Fibroblast of lung (primary cell): ENCODE measurements at places on chromosomes 4 and X. TPM values are rescaled to one million over a fixed set of nuclear protein-coding genes. Genes with fewer than 3 reads are reported as not detected.

GAGE12E gene
- polyA plus RNA-seq = not detected in 2 replicates

GPAT3 gene
- polyA plus RNA-seq = 2.6 and 11.2 TPM in 2 replicates

PABPC5 gene
- 1.4 and 2.3 TPM in 2 replicates for polyA plus RNA-seq

GRCh38 chr4:14155803-14156202 is 528.3 kb upstream of the BOD1L1 start:
- no peaks in the 10 kb centered on the region for H3K27me3 ChIP-seq
- no peak for DNase-seq
- no peak overlapping the region for H3K27ac ChIP-seq
- H3K36me3 ChIP-seq = no peaks in the 10 kb centered on the region

KIT gene
- 7.0 and 19.9 TPM in 2 replicates for polyA plus RNA-seq

- H3K4me3 ChIP-seq = no peak overlapping the region
- H3K27me3 ChIP-seq = no peaks in the 10 kb centered on the region
- H3K36me3 ChIP-seq = no peaks in the 10 kb centered on the region
Observed at GRCh38 chr4:137664416-137664815, 132.1 kb upstream of the PCDH18 start.

- DNase-seq = peak; percentile 25
- H3K4me3 ChIP-seq = no peak overlapping the region
- no peaks in the 10 kb centered on the region for H3K36me3 ChIP-seq
Observed at GRCh38 chr4:117814277-117815246, 219.7 kb upstream of the NDST3 start.

DNA sequence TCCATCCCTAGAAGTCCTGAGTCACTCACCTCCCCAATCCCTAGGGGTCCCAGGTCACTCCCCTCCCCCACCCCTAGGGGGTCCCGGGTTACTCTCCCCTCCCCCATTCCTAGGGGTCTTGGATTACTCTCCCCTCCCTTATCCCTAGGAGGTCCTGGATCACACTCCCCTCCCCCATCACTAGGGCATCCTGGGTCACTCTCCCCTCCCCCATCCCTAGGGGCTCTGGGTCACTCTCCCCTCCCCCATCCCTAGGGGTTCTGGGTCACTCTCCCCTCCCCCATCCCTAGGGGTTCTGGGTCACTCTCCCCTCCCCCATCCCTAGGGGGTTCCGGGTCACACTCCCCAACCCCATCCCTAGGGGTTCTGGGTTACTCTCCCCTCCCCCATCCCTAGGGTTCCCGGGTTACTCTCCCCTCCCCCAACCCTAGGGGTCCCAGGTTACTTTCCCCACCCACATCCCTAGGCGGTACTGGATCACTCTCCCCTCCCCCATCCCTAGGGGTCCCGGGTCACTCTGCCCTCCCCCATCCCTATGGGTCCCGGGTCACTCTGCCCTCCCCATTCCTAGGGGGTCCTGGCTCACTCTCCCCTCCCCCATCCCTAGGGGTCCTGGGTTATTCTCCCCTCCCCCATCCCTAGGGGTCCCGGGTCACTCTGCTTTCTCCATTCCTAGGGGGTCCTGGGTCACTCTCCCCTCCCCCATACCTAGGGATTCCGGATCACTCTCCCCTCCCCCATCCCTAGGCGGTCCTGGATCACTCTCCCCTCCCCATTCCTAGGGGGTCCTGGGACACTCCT is 2.1 kb downstream of the ASMTL start:
- H3K27me3 ChIP-seq = no peaks in the 10 kb centered on the region
- no peaks in the 10 kb centered on the region for H3K4me1 ChIP-seq
- no peak for DNase-seq

GRCh38 chr4:4870576-4871241 is 11.2 kb downstream of the MSX1 start:
- H3K4me1 ChIP-seq = no peaks in the 10 kb centered on the region
- DNase-seq = no peak
- peaks cover 80% of the 10 kb centered on the region for H3K27me3 ChIP-seq
- H3K36me3 ChIP-seq = no peaks in the 10 kb centered on the region
- no peak overlapping the region for H3K4me3 ChIP-seq
- no peak overlapping the region for H3K27ac ChIP-seq

DNA sequence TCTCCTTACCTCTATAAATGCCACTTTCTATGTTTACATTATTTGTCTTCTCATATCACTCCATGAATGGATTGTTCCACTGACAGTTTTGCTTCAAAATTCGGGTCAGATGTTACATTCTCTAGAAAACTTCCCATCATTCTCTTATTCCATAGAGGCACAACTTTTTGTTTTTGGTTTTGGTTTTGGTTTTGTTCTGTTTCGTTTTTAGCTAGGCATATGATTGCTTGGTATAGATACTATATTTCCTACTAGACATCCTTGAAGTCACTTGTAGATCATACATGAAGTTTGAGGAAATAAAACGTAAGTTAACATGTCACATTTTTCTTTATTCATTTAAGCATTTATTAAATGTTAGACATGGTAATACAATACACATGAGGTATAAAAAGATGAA is 961.0 kb downstream of the PCDH18 start:
- no peaks in the 10 kb centered on the region for H3K36me3 ChIP-seq
- H3K27me3 ChIP-seq = no peaks in the 10 kb centered on the region
- DNase-seq = no peak
- no peak overlapping the region for H3K27ac ChIP-seq
- H3K4me3 ChIP-seq = no peak overlapping the region

P2RY4 gene
- polyA plus RNA-seq = 0.05 TPM in 1 of 2 replicates, not detected in the other

SEC31A gene
- 421 and 472 TPM in 2 replicates for polyA plus RNA-seq

SSX4B gene
- polyA plus RNA-seq = not detected in 2 replicates

DNA sequence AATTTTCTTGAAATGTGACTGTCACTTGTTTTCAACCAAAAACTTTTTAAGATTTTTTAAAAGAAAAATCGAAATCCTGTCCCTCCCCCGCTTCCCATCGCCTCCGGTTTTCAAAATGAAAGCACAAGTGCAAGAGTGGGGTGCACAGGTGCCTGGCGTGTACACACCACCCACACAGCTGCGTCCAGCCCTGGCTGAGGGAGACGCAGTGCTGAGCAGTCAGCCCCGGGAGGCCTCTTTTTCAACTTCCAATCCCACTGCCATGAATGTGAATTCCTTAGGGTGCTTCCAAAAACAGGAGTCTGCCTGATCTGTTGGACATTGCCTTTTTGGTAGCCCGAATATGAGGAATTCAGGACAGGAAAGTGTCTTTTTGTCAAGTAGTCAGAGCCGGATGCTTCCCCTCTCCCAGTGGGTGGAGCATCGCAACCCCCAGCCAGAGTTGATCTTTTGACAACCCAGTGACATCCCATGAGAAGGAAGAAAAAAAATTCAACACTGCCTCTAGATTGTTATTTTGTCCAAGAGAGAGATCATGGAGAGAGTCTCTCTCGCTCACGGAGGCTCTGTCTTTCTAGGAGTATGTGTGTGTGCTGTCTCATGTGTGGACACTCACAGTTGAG is 8.9 kb downstream of the PRRG3 start:
- no peaks in the 10 kb centered on the region for H3K27me3 ChIP-seq
- H3K27ac ChIP-seq = no peak overlapping the region
- no peaks in the 10 kb centered on the region for H3K4me1 ChIP-seq
- no peak overlapping the region for H3K4me3 ChIP-seq
- no peaks in the 10 kb centered on the region for H3K36me3 ChIP-seq

PRMT9 gene
- polyA plus RNA-seq = 6.2 and 8.8 TPM in 2 replicates

GRCh38 chr4:158422546-158422945 is 99.1 kb upstream of the RXFP1 start:
- H3K27me3 ChIP-seq = no peaks in the 10 kb centered on the region
- H3K36me3 ChIP-seq = no peaks in the 10 kb centered on the region
- H3K4me1 ChIP-seq = no peaks in the 10 kb centered on the region
- DNase-seq = no peak

BLTP1 gene
- polyA plus RNA-seq = 34.1 and 52.5 TPM in 2 replicates

GRCh38 chr4:183304067-183304466 is 16.0 kb downstream of the CLDN22 start:
- no peaks in the 10 kb centered on the region for H3K4me1 ChIP-seq
- H3K27ac ChIP-seq = no peak overlapping the region
- H3K27me3 ChIP-seq = no peaks in the 10 kb centered on the region
- no peak for DNase-seq
- H3K36me3 ChIP-seq = no peaks in the 10 kb centered on the region
- no peak overlapping the region for H3K4me3 ChIP-seq

DNA sequence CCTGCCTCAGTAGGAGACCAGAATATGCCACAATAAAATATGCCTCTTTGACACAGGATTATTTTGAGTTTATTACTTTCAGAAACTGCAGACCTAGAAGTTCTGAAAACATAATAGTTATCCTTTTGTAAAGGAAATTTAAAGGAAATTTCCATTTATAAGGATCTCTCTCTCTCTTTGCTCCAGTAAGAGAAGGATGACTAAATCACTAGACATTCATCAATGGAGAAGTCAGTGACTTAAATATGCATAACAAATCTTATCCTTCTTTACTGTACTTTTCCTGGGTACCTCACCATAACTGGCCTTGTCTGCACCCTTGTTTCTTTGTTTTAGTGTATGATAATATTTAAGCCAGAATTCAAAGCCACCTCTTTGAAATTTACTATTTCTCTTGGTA is 28.3 kb upstream of the OPHN1 start:
- no peaks in the 10 kb centered on the region for H3K27me3 ChIP-seq
- no peaks in the 10 kb centered on the region for H3K36me3 ChIP-seq
- peaks cover 2% of the 10 kb centered on the region for H3K4me1 ChIP-seq

DNA sequence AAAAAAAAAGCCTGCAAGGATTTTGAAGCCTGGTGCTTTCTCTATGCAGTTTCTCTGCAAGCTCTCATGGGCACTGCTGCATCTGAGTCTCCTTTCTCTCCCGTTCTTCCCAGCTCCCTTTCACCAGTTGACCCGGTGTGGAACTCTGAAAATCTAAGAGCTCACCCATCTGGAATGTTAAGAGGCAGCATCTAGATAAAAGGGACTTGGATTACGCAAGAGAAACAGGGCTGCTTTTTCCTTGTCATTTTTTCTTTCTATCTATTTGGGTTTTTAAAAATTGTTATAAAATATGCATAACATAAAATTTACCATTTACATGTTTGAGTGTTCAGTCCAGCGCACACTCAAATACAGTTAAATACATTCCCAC is 95.2 kb upstream of the RPS6KA3 start:
- DNase-seq = peak; percentile 85
- peak overlapping the region; percentile 52 for H3K27ac ChIP-seq
- H3K27me3 ChIP-seq = no peaks in the 10 kb centered on the region

DCAF16 gene
- polyA plus RNA-seq = 19.6 and 25.4 TPM in 2 replicates

GRCh38 chr4:73187325-73187724 is 71.3 kb downstream of the ANKRD17 start:
- peak overlapping the region; percentile 32 for H3K27ac ChIP-seq
- H3K4me3 ChIP-seq = no peak overlapping the region
- H3K4me1 ChIP-seq = no peaks in the 10 kb centered on the region
- H3K36me3 ChIP-seq = no peaks in the 10 kb centered on the region
- no peaks in the 10 kb centered on the region for H3K27me3 ChIP-seq
- DNase-seq = peak; percentile 54

DNA sequence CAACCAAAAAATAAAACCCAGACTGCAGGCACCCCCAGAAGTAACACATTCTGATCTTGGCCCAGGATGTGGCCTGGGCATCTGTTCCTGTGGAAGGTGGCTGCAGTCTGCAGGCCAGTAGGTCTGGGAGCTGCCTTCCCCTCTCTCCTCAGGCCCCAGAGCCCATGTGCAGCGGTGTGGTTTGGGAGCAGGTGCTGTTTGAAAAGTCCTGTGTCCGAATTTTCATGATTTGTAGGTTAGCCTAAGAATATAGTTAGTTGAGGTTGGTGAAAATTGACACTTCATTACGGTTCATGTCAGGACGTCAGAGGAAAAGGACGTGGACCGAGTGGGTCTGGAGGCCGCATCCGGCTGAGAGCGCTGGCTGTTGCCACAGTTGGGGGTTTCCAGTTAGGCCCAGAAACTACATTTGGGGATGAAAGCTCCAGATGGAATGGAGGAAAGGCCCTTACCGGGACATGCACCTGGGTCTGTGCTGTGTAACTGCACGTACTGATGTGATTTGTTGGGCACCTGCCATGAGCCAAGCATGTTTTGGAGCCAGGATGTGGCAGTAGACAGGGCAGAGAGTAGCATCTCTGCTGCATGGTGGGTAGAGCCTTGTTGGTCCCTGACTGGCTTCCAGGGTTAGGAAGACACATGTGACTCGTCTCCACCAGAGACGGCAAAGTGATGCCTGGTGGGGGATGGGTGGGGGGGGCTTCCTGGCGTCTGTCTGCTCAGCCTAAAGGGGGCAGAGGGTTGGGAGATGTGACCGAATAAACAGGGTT is 21.7 kb upstream of the HGFAC start:
- H3K27ac ChIP-seq = no peak overlapping the region
- H3K4me1 ChIP-seq = no peaks in the 10 kb centered on the region
- H3K36me3 ChIP-seq = no peaks in the 10 kb centered on the region
- no peak for DNase-seq

DNA sequence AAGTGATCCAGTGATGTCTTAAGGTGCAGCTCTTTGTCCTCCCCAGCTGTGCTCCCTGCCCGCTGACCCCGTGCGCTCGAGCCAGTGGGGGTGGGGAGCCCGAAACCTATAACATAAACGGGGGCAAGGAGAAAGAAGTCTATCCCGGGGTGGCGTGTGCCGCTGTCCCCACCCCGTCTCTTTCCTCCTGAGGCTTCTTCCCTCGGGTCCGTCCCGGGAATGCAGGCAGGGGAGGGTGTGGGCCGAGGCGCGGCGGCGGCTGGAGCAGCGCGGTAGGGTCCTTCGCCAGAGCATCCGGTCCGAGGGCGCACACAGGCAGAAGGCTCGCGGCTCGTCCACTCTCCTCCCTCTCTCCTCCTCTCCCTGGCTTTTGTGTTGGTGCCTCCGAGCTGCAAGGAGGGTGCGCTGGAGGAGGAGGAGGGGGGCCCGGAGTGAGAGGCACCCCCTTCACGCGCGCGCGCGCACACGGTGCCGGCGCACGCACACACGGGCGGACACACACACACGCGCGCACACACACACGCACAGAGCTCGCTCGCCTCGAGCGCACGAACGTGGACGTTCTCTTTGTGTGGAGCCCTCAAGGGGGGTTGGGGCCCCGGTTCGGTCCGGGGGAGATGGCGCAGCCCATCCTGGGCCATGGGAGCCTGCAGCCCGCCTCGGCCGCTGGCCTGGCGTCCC is at the start of gene RAB33A:
Gene RAB33A (plus strand): TSS at position 517 of the 681 bp plus-strand sequence. CDS start 101 bp downstream, at position 618.
- peak; percentile 28 for DNase-seq
- peak within 1 kb of the TSS; percentile 77 for H3K27ac ChIP-seq
- H3K27me3 ChIP-seq = no peaks in the 10 kb centered on the region
- H3K36me3 ChIP-seq = no peaks in the 10 kb centered on the region
- peaks cover 7% of the 10 kb centered on the region for H3K4me1 ChIP-seq
- H3K4me3 ChIP-seq = peak within 1 kb of the TSS; percentile 54

DNA sequence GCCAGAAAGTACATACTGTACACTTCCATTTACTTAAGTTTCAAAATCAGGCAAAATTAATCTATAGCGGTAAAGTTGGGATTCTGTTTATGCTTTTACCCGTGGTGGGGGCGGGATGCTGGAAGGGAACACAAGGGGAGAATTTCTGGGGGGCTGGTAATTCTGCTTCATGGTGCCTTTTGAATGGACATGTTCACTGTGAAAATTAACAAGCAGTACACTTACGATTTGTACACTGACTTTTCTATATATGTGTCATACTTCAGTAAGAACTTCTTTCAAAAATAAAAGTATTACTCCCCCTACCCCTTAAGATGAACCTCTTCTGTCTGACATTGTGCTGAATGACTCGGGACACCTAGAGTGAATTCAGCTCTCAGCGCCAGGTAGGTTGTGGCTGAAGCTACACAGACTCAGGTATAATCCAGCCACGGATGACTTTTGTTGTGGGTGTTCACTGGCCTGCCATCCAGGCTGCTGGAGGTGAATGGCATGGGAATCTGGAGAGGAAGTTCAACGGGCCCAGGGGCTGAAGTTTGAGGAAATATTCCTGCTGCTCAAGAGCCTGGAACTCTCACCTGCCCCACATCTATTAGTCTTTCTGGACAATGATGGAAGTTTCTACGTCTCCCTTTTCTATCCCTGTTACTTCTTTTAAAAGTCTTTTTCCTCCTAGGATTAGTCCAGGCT is 7.3 kb upstream of the TCEANC start:
- peaks cover 8% of the 10 kb centered on the region for H3K4me1 ChIP-seq
- no peaks in the 10 kb centered on the region for H3K36me3 ChIP-seq
- no peaks in the 10 kb centered on the region for H3K27me3 ChIP-seq
- H3K4me3 ChIP-seq = no peak overlapping the region
- no peak for DNase-seq

RHOXF2B gene
- polyA plus RNA-seq = 0.02 TPM in 1 of 2 replicates, not detected in the other

MAGEA10 gene
- not detected in 2 replicates for polyA plus RNA-seq
